RPMI8226 (cell line): ENCODE measurements at places on chromosomes 5 and 9.

DNA sequence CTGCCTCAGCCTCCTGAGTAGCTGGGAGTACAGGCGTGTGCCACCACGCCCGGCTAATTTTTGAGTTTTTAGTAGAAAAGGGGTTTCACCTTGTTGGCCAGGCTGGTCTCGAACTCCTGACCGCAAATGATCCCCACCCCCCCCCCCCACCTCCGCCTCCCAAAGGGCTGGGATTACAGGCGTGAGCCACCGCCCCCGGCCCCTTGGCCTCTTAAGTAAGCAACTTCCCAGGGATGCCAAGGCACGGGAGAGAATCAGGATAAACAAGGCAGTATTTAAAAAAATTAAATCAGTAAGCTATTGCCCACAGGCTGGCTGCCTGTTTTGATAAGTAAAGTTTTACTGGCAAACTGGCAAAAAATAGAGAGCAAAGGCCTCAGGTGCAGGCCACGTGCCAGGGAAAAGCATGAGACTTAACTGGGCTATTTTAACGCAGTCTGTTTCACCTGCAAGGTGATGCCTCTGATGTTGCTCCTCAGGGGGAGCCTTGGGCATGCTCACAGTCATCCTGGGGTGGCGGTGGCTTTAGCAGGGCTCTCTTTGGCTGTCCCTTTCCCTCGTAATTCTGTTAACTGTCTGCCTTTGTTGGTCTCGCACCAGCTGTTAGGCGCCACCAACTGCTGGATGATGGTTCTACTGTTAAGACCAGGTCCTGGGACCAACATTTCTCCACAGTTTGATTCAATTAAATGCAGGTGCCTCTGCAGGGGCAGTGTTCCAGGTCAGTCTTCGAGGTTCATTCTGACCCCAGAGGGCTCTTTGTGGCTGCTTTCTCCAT, 19.4 kb upstream of the RNF130 start:
- peak; percentile 43 for DNase-seq

GRCh38 chr5:178141550-178141949, 10.7 kb downstream of the RMND5B start:
- DNase-seq = no peak

DNA sequence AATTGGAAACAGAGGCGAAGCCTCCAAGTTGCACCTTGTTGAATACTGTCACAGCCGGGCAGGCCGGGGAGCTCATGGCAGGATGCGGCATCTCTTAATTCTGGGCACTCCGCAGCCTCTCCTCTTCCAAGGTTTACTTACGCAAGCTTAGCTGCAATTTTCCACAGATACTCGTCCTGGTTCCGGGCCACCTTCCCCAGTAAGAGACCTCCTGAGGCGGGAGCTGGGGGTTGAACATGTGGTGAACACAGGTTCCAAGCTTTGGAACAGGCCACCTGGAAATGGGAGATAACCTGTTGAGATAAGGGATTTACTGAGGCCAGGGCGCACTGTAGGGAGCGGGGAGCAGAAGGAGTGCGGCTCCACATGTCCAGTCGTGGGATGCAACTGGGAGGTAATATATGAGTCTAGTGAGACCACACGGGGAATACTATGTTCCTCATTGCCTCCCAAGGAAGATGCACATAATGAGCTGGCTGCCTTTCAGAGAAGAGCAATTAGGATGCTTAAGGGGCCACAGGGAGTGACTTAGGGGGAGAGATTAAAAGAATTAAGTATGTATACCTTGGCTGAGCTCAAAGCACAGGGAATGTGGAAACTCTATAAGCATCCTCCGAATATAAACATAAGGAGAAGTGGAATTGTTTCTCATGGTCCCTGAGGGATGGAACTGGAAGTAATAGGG, 335.2 kb downstream of the CWC27 start:
- DNase-seq = no peak

DNA sequence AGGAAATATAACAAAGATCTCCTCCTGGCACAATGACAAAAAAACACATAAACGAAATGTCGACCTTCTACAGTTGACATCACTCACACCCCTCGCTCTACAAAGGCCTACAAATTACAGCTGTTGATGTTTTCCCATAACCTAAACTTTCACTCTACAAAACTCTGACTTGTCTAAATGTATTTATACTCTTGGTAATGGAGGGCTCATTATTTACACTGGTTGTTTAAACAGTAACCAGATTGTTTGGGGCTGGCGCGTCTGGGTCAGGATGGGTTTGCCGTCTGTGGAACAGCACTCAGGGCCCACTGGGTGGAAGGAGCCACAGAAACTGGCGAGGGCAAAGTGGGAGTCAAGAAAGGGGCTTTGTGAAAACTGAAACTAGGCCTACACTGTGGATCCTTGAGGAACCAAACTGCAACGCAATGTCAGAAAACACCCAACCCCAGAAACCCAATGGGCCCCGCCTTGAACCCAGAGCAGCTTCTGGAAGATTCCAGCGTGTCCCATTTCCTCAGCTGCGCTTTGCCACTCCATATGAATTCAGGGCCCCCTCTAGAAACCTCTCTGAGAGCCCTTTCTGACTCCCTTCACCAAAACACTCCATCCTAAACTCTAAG, 136.7 kb downstream of the ROR2 start:
- no peak for DNase-seq

- peak; percentile 54 for DNase-seq
Observed at GRCh38 chr5:173329491-173330337, 1.5 kb upstream of the STC2 start.

- no peak for DNase-seq
Observed at GRCh38 chr9:77084094-77084493, 64.6 kb downstream of the FOXB2 start.

GRCh38 chr9:129822898-129823541, 916 bp downstream of the TOR1A start:
- no peak for DNase-seq

DNA sequence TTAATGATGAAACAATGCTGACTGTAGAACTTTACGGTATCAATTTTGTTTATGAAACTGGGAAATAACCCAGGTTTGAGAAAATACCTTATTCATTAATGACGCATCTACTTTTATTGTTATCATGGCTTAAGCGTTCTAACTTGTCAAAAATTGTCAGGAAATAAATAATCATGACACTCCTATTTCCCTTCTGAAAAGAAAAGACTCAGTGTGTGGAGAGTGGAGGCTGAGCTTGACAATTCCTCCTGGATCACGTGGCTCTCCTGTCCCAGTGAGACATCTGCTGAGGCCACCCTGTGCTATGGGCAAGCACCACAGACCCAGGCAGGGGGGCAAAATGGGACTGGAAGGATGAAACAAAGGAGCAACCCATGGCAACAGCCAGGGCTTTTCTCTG, 466.4 kb downstream of the ZNF608 start:
- DNase-seq = no peak

GRCh38 chr5:127935398-127935797, 148.2 kb upstream of the SLC12A2 start:
- DNase-seq = no peak

DNA sequence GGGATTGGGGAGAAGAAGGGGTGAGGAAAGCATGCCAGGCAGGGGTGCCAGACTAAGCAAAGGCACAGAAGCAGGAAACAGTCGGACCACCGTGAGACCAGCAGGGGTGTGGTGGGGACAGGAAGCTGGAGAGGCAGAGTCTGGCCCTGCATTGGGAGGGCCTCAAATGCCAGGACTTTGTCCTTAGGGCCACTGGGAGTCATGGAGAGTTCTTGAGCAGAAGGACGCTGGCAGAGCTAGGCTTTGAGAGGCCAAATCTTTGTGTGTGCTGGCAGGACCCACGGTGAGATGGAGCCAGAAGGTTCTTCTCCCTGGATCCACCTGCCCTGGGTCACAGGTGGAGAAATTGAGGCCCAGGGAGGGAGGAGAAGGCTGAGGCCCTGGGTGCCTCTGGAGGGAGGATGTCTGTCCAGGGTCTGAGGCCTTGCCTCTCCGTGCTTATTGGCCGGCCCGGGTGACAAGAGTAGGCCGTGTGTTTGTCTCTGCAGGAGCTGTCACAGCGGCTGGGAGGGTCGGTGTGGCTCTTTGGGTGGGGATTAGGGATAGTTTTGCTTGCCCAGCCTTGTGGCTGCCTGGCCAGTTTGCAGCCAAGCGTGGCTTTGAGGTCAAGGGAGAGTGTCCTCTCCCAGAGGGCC, 1.8 kb upstream of the ENG start:
- DNase-seq = no peak

GRCh38 chr5:158409507-158409906, 550.6 kb upstream of the CLINT1 start:
- DNase-seq = no peak

- no peak for DNase-seq
Observed at GRCh38 chr5:158907856-158908255, 191.9 kb downstream of the EBF1 start.

GRCh38 chr9:109453210-109453842, 44.8 kb downstream of the PTPN3 start:
- no peak for DNase-seq

DNA sequence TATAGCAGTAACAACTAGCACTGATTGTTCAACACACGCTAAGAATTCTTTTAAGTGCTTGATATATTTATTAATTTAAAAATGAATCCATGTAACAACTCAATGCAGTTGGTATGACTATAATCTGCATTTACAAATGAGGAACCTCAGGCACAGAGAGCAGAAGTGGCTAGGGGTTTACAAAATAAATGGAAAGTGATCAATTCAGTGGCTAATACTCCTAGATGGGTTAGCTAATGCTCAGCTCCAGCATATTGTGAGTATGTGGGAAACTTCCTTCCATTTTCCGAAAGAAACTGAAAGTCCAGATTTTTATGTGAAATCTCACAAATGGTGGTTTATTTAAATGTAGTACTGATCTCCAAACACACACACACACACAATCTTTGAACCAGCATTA, 128.0 kb downstream of the RFX3 start:
- no peak for DNase-seq

DNA sequence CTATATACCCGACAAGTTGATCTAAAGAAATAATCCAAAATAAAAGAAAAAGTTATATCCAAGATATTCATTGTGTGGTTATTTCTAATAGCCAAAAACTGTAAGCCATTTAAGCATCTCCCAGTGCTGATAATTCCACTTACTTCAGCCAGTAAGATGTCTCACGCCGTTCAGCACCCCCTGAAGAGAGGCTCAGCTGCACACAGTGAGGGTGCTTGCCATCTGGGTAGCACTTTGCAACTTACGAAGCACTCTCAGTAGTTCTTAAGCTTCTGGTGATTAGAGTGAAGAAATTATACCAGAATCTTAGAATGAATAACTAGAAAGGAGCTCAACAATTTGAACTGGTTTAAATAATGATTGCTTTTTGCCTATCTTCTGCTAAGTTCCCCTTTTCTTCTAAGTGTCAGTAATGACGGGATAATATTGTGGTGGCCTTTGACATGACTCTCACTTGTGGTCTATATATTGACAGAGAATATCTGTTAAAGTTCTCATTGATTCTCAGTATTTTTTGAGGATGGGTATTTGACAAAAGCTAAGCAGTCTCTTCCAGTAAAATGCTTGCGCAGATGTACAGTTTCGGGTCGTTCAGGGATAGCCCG, 26.2 kb upstream of the LTC4S start:
- DNase-seq = no peak

DNA sequence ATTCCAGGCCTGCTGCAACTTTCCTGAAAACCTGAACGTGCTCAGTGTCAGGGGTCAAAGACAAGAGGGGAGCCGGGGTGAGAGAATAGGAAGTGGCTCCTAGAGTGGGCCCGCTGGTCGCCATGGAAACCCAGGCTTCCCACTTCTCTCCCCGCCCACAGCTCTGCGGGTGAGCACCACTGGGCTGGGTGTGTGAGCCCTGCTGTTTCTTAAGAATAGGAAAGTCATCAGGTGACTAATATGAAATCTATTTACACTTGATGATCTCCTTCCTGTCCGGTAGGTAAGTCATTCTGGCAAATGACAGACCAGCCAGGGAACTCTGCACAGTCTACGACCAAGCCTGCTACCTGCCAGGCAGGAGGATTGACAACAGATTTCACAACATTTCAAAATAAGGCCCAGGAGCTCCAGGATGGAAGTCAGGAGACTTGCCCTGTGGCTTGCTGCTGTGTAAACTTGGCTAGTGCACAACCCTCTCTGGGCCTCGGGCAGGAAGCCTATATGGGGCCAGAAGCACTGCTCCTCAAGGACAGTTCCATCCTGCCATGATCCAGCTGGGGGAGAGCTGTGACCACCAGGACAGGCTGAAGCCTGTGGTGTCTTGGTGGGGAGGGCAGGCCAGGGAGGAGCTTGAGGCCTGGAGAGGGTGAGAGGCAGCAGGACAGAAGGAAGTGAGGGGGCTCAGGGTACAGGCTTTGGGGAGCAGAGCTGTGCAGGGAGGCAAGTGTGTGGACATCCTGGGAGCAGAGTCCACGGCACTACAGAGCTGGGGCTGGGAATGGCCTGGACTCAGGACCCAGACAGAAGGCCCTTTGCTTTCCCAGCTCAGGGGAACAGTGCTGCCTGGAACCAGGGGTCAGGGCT, 60.6 kb downstream of the SHB start:
- DNase-seq = no peak

DNA sequence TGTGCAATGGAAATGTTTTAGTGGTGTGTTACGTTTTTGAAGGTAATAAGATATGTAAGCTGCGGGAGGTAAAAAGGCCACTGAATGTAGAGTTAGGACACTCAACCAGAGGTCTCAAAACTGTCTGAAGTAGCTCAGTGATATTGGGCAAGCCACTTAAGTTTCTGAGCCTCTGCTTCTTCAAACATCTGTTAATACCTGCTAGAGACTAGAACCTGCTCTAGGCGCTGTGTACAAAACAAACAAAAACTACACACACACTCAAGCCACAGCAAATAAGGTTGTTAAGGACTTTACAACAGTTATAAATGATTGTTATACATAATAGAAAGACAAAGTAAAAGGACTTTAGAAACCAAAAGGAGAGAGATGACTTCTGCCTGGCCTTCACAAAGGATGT, 24.6 kb upstream of the FAM240B start:
- DNase-seq = no peak

DNA sequence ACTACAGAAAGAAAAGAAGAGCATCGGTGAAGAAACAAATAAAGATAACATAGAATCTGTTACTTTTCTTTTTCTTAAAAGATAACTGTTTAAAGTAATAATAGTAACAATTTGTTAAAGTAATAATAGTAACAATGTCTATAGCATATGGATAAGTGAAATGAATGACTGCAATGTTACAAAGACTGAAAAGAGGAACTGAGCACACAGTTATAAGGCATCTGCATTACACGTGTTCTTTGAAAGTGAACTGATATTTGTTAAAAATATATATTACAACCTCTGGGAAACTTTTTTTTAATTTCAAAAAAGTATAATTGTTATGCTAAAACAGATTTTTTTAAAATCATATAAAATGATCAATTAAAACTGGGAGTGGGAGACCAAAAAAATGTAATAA, 88.4 kb upstream of the FST start:
- DNase-seq = no peak
